Esophagus squamous epithelium (tissue), 5 donors: ENCODE measurements at places on chromosomes 2 and 18.

DNA sequence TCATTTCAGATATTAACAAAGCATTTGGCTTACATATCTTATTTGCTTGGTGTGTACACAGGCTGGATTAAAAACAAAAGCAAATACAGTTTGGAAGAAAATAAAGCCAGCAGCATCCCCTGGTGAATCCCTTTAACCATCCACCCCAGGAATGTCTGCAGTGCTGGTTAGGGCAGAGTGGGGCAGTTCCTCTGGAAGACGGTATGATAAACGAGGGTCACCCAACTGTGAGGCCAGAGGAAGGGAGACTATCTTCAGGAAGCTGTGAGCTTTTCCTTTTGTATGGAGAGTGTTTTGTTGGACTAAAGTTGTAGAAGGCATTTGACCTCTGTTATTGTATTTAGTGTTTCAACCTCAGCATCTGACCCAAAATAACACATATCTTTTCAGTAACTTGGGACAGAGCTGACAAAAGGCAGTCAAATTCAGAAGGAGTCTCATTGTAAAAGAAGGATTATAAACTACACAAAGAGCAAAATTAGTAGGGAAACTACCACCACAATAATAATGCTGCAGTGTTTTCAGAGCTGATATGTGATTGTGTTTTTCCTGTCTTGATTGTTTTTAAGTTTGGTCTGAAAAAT lies 159.1 kb downstream of the FMNL2 start:
- no peak for DNase-seq

GRCh38 chr2:59277671-59278070 lies 1036.5 kb upstream of the FANCL start:
- no peak for DNase-seq

DNA sequence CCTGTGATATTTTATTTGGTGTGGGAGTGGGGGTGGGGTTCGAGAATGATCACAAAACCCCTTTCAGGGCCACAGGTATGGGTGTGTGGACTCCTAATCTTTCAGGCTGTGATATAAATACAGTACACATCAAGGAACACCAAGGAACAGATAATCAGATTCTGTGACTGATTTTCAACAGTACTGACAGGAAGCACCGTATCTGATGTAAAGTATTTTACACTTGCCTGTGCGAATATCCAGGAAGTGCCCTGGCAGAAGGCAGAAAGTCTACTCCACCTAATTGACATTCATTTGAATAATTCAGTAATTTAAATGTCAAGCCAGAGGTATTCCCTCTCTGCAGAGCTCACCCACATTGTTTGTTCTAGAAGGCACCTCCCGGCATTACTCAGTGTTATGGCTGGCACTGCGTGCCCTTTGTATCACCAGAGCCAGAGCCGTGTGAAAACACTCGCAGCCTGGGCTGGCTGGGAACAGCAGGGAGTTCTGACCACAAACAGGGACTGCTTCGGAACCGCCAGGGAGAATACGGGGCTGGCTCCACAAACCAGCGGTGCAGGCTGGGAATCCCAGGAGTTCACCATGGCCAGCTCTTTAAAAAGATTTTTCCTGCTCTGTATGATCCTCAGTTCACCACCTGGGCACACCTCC lies 91.8 kb downstream of the ACVR1 start:
- no peak for DNase-seq

DNA sequence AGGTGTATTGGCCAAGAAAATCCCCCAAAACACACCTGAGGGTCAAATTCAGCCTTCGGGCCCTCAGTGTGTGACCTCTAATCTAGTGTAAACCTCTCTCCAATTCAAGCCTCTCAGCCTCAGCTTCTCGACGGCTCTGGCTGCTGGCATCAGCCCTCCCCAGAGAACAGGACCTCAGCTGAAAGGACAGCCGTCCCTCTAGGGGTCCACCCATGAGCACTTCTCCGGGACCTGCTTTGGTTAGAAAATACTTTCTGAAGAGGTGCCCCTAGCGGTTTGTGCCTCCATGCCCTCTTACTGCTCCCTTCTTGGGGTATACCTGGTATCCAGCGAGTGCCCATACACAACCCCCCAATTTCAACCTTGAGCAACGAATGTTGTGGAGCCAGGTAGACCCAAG lies 48.8 kb downstream of the INHBB start:
- DNase-seq = no peak

DNA sequence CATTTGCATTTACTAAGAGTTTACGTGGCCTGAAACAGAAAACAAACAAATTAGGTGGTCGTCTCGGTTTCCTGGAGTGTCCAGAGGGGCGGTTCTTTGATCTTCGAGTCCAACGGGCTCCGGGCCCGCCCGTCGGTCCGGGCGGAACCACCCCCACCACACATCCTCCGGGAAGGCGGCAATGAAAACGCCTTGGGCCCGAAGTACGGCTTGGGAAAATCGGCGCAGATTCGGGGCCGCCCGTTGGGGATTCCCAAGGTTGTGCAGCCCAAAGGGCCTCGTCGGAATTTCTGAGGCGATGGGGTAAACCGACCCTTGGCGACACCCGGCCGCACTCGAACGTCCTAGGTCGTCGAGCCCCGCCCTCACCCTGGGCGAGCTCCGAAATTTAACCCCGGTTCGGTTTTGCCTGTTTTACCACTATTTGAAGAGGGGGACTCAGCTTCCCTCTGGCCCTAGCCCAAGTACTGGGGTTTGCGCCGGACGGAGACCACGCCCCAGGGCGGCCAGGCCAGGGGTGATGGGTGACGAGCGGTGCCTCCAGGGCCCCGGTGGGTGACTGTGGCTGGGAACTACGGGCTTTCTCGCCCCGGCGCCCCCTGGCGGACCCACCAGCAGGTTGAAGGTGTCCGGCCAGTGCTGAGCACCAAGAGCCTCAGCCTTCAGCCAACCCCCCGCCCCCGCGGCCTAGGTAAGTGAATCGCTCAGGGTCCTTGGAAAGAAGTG lies 1.9 kb upstream of the CFAP53 start:
- DNase-seq = peak; percentile 47

- DNase-seq = no peak
Measured at GRCh38 chr2:85577063-85577385, 362 bp upstream of the VAMP8 start.
